ENCODE measurements at places on chromosomes 7 and 10.

DNA sequence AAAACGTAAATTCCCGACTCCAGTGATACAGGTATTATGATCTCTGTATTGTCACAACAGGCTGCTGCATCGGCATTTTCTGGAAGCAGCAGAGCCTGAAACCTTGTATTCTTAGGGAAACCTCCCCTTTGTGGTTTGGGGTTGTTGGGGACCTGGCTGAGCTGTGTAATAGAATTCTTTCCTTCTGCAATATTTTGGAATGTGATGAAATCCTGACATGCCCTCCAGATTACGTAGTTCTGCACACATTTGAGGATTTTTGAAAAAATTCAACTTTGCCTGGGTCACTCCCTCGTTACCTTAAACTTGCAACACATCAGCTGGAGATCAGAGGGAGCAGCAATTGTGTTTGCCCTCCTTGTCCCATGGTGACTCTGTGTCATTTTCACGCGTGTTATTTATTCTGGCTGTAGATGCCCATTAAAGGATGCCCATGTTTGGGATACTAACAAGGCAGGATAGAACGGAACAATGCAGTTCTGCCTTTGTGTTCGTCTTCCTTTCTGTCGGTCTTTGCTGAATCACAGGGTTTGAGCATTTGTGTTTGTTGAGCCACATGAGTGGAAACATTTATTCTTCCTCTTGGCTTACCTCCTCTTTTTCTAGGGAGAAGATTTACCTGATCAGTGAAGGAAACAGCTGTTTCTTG lies 181.7 kb downstream of the TCF7L2 start:
- DNase-seq = no peak

- DNase-seq = no peak
Measured at GRCh38 chr10:27390681-27391080, 113.4 kb upstream of the RAB18 start.

- no peak for DNase-seq
Measured at GRCh38 chr7:25244254-25245033, 16.2 kb upstream of the NPVF start.

GRCh38 chr7:36881233-36881874 lies 157.1 kb upstream of the AOAH start:
- no peak for DNase-seq

DNA sequence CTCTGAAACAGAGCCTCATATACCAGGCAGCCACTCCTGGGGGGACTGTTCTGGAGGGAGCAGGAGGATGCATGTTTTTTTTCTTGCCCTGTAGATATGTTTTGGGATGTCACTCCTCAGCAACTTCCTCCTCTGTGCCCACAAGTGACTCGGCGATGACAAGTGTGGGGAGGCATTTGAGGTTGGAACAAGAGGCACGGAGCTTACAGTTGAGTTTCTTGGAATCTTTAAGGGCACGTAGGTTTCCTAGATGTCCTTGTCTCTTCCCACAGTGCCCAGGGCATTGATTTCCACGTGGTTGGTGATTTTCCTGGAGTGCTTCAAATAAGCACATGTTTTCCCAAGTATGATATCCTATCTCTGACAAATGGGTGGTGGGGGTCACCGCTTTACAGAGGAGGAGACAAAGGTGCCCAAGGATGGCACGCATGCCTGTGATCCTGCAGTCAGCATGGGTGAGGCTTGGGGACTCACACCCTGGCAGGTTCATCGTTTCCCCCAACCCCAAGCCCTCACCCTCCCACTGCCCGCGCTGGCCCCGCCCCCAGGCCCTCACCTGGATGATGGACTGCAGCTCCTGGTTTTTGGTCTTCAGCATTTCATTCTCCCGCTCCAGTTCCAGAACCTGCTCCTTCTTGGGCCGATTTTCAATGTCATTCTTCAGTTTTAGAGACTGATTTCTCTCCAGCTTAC lies 95.2 kb upstream of the GNA12 start:
- no peak for DNase-seq

DNA sequence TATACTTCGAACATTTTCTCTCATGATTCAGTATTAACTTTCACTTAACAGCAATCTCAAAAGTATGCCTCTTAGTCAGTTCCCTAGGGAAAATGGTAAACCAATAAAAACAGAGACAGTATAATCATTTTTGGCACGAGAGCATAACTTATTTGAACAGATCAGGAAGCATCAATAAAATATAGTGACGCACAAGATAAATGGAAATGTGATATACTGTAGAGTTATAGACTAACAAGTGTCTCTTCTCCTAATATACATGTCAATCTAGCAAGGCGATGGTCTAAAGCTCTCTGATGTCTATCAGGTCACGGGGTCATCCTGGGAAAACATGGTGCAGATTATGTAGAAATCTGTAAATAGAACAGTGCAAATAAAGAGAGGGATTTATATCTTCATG lies 131.6 kb downstream of the HGF start:
- no peak for DNase-seq

DNA sequence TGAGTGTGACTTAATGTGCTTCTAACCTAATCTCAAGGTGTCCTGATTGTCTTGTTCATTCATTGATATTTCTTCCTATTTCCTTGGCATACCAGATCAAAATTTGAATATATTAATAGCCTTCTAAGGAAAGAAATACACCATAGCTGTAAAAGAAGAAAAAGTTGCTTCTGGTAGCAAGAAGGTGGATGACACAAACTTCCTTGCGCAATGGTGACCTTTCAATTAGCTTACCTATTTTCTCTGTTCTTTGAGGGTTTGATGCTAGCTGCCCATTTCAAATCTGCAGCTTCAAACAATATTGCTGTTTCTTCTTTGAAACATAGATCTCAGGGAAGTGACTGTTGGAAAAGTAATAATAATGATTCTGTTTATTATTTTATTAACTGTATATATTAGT lies 108.8 kb downstream of the ADAM22 start:
- no peak for DNase-seq

GRCh38 chr7:25947669-25948516 lies 204.1 kb upstream of the NFE2L3 start:
- no peak for DNase-seq

DNA sequence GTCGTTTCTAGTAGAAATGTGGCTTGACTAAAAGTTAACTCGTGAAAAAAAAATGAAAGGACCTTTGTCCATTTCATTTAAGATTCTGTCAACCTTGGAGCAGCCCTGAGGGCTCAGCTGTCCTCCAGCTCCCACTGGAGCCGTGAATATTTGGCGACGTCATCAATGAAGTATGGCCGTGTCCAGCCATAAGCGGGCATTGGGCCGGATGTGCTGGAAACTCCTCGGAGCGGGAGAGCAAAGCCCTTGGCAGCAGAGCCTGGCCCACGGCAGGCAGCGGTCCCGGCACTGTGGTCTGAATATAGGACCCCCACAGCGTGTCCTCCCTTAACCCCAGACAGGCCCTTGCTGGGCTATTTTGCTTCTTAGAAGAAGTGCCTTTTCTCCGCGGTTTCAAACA lies 50.0 kb downstream of the JAKMIP3 start:
- DNase-seq = no peak

- DNase-seq = peak; percentile 63
Measured at GRCh38 chr10:132223156-132223590, 36.4 kb downstream of the DPYSL4 start.

GRCh38 chr7:132272763-132273371 lies 303.4 kb downstream of the PLXNA4 start:
- no peak for DNase-seq

- no peak for DNase-seq
Measured at GRCh38 chr7:39536951-39537350, 29.3 kb upstream of the YAE1 start.

GRCh38 chr10:124550293-124551034 lies 88.8 kb downstream of the LHPP start:
- no peak for DNase-seq

DNA sequence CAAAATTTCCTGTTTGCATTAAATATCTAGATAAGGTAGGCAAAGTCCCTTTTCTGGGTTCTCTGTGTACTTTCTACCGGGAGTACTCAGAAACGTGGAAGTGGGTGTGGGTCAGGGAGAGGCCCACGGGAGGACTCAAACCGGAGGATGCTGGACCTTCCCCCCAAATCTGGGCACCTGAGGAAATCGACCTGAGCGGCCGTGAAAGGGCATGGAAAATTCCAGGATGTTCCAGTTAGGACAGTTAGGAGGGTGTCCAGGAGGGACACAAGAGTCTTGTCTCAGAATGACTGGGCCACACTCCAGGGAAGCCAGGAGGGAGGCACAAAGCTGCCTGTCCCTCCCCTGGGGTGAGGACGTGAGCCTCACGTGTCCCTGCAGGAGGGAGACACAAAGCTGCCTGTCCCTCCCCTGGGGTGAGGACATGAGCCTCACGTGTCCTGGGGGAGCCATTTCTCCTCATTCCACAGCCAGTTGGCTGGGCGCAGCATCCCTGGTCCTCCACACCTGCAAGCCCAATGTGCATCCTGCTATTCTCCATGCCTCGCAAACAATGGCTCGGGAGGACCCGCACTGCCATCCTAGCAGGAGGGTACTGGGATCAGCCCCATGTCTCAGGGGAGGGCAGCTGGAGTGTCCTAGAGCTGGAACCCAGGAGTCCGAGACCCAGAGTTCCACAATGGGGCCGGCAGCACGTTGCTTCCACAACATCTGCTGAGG lies 190.5 kb upstream of the PPP2R2D start:
- DNase-seq = no peak

DNA sequence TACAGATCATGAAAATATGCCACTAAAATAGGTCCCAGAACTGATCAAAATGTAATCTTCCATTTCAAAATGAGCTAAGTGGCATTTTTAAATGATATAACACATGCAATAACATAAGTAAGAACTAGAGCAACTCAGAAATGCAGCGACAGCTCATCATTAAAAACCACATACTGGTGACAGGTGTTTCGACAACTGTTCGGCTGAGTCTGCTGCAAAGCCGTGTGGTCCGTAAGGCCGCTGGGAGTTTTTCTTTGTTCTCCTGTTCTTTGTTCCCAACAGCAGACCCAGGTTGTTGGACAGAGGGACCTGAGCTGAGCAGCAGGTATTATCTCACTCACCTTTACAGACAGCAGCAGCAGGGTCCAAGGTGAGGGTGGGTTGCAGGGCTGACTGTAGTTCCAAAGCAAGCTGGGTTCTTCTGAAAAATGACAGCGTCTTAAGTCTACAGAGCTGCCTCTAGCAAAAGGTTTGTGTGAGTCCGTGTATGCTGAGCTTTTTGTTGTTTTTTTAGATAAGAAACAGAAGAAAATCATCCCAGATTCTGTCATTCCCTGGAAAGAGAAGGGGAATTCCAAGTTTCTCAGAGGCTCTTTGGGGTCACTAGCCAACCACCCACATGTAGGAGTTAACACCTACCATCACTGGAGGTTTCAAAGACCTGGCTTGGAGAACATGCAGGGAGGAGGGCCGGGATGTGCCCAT lies 45.4 kb upstream of the MACROH2A2 start:
- DNase-seq = no peak

DNA sequence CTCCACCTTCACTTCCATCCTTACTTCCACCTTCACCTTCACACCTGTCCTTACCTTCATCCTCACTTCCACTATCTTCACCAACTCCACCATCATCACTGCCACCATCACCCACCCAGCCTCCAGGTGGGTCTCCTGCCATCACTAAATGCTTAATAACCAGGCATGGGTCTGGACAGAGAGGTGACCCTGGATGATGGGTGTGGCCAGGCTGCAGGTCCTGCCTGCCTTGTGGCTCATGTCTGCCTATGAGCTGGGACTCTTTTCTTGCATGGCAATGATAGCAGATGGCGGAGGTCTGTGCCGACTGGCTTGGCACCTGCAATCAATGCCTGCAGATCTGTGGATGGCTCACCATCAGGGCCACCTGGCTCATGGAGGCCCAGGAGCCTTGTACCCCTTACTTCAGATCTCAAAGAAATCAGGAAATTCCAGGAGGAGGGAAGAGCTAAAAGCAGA lies 60.1 kb upstream of the ELN start:
- DNase-seq = no peak

- no peak for DNase-seq
Measured at GRCh38 chr7:158396982-158397862, 190.4 kb downstream of the PTPRN2 start.

DNA sequence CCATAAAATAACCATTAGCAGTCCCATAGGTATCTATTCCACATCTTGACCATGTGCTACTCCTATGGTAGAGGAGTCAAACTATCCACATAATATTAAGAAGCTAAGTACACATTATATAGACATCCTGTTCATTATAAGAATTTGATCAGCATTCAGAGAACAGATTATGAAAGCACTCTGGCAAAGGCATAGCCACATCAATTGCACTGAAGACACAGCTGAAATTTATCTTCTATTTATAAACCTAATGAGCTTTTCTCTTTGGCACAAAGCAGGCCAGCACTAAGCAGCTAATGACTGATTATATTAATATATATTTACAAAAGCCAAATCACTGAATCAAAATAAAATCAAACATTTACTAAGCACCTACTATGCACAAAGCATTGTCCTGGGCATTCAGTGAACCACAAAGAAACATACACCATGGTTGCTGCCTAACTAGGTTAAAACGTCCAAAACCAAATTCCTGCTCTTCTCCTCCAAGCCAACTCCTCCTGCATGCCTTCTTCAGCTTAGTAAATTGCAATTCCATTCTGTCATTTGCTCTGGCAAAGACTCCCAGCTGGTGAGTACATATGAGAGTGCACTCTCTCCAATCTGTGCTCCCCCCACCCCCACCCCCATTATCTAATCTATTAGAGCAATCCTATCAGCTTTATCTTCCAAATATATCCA lies 122.6 kb upstream of the ASAH2 start:
- no peak for DNase-seq

DNA sequence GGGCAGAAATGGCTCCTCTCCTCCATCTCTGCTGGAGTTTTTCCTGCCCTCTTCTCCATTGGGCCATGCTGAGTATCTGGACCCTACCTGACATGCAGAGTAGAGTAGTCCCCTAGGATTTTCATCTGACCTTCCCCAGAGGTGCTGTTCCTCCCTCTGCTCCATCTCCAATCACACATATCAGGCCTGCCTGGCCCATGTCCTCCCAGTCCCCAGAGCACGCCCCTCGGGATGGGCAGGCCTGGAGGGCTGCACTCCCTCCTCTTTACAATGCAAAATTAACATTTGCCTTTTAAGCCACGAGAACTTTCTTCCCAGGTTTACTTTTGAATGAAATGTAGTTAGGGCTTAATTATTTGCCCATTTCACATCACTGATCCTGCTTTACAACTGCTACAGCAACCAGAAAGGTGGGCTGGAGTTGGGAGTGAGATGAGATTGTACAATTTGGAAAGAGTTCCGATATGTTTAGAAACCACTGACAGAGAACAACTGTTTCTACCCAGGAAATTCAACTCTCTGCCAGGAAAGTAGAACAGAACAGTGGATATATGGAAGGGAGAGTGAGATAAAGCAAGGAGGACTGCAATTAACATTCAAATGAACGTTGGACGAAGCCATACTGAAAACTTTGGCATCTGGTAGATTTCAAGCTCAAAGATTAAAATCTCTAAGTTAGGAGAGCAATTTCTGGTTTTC lies 184.0 kb upstream of the HABP2 start:
- no peak for DNase-seq

DNA sequence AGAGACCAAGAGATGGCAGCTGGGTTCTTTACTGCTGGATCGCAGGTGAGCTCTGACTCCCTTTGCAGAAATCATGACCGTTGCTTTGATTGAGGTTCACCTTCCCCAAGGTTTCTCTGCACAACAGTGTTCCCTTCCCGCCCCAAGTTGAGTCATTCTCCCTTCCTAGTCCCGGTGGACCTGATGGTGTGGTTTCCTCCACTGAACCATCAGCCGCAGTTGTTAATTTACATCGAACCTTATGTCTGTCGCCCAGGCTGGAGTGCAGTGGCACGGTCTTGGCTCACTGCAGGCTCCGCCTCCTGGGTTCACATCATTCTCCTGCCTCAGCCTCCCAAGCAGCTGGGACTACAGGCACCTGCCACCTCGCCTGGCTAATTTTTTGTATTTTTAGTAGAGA lies 5.8 kb downstream of the ZSCAN25 start:
- DNase-seq = no peak

- DNase-seq = no peak
Measured at GRCh38 chr10:1141701-1142100, 85.5 kb downstream of the WDR37 start.

Data from T-helper 2 cell treated with Interferon-gamma antibody and Interleukin-4, amounts not matched to agents 5 μg/mL and 100 μg/mL, for 36 hours (primary cell).